ENCODE measurements at places on chromosomes 7 and 10. TPM values are rescaled to one million over a fixed set of nuclear protein-coding genes. Genes with fewer than 3 reads are reported as not detected.
A peak's percentile ranks its signal among the peaks of the same experiment; 100 is the strongest.

The DGKI gene
- 0.53 TPM for total RNA-seq

The ICA1 gene
- 2.2 TPM for total RNA-seq

The ASZ1 gene
- not detected for total RNA-seq

The GLRX3 gene
- 73.8 TPM for total RNA-seq

DNA sequence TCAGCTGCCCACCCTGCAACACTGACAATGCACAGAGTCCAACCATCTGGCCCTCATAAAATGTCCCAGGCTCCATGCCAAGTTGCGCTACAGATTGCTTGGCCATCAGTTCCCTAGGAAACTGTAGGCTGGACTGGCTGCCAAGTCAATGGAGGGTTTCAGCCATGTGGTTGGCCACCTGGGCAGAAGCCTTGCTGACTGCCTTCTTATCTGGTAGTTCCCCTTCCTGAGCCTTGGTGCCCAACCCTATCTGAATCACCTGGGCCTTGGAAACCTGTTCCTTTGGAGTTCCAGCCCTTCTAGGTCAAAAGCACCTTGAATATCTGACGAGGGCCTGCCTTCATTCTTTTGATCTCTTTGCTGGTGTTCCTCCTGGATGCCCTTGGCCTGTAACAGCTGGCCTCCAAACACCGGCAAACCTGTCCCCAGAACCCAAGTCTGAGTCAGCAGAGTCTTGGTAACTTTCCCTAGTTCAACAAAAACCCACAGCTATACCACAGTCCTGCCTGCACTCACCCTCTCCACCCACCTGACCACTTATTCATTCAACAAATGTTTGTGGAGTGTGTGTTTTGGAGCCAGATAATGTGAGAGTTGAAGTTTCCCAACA lies 37.4 kb upstream of the KDM7A start:
- H3K27me3 ChIP-seq, result no peaks in the 10 kb centered on the region
- peaks cover 18% of the 10 kb centered on the region for H3K36me3 ChIP-seq
- peaks cover 62% of the 10 kb centered on the region for H3K4me1 ChIP-seq
- peak; percentile 50 for DNase-seq

GRCh38 chr7:150946421-150947240 lies 31.5 kb downstream of the KCNH2 start:
- H3K4me1 ChIP-seq, result peaks cover 13% of the 10 kb centered on the region
- H3K27me3 ChIP-seq, result peaks cover 5% of the 10 kb centered on the region
- no peak overlapping the region for H3K4me3 ChIP-seq
- no peak overlapping the region for H3K27ac ChIP-seq
- no peak for DNase-seq

- H3K27ac ChIP-seq, result no peak overlapping the region
- H3K27me3 ChIP-seq, result no peaks in the 10 kb centered on the region
- no peak for DNase-seq
- no peak overlapping the region for H3K4me3 ChIP-seq
- H3K36me3 ChIP-seq, result no peaks in the 10 kb centered on the region
Measured at GRCh38 chr7:117666031-117666430, 186.2 kb downstream of the CFTR start.

- H3K4me1 ChIP-seq, result peaks cover 75% of the 10 kb centered on the region
- H3K4me3 ChIP-seq, result peak overlapping the region; percentile 59
- H3K36me3 ChIP-seq, result peaks cover 43% of the 10 kb centered on the region
- peak; percentile 38 for DNase-seq
- H3K27me3 ChIP-seq, result no peaks in the 10 kb centered on the region
Measured at GRCh38 chr10:102648889-102649796, 4.9 kb downstream of the TRIM8 start.

DNA sequence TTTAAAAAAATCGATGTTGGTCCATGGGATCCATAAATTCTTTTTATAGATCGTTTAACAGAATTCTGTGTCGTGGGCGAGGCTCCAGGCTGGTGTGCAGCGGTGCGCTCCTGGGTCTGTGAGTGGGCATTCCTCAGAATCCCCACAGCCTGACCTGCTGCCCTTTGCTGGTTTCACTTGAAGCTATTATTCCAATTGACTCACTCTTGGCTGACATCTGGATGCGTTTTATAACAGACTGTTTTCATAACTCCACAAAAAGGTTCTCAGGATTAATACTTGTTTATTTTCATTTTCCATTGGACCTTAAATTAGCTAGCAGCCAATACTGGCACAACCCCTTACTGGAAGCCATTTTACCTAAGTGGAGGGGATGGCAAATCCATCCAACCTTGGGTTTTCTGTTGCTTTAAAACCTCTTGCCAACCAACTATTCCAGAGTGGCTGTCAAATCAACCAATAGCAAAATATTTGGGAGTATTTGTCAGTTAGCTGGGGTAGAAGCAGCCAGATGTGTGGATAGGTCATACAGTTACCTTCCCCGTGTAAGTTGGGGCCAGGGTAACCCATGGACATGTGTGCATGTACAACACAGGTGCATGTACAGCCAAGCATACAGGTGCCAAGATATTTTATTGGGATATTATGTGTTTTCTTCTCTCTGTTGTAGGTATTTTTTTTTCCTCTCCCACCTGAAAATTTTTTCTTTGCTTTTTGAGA lies 160.7 kb upstream of the ZNF32 start:
- peaks cover 6% of the 10 kb centered on the region for H3K36me3 ChIP-seq
- no peak overlapping the region for H3K4me3 ChIP-seq
- peaks cover 40% of the 10 kb centered on the region for H3K4me1 ChIP-seq
- H3K27ac ChIP-seq, result no peak overlapping the region
- peaks cover 30% of the 10 kb centered on the region for H3K27me3 ChIP-seq
- DNase-seq, result no peak

DNA sequence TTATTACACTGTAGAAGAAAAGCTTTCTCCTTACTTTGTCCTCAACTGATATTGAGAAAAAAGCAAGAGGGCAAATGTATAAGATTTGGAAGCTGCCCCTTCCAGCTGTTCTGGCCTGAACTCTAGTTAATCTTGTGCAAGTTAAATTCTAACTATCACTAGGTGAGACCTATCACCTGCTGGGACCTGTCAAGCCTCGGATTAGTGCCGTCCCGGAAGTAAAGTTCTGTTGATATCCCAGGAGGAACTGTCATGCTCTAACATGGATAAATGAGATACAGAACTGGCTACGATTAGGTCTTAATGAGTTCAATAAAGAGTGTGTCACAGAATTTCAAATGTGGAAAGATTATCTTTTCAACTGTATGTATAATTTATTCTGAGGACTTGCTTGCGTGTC lies 1.2 kb upstream of the BPGM start:
- no peak overlapping the region for H3K27ac ChIP-seq
- H3K4me3 ChIP-seq, result no peak overlapping the region
- DNase-seq, result no peak
- H3K36me3 ChIP-seq, result peaks cover 26% of the 10 kb centered on the region
- H3K4me1 ChIP-seq, result peaks cover 49% of the 10 kb centered on the region

DNA sequence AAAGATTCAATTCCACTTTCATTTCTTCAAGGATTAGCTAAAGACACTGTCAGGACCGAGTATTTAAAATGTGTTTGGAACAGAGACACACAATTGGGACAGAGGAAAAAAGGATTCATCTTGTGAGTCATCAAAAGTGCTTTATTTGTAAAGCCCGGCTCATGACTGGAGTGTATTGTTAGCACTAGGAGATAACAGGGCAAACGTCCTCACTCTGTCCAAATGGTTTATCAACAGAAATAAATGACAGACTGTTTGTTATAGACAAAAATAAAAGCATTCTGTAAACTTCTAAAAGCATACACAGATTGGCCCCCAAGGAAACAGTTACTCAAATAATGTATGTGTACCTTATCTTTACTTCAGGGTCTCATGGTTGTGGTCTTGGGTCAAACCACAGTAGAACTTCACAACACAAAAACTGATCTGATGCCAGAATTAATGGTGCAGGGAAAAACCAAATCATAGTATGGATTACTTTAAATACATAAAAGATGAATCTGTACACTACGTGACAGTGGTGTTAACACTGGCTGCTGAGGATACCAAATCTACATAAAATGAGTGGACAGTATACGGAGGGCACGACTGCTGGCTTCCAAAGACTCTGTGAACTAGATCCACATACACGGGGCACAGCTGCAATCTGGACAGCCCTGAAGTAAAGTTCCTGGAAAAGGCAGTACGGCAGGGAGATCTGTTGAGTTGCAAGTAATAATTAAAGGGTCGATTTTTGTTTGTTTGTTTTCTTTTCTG lies 179.4 kb downstream of the PIP4K2A start:
- H3K27me3 ChIP-seq, result no peaks in the 10 kb centered on the region
- no peaks in the 10 kb centered on the region for H3K4me1 ChIP-seq
- no peak overlapping the region for H3K4me3 ChIP-seq
